Activated T-helper 2 cell treated with anti-CD3 and anti-CD28 coated beads, Interferon-gamma antibody, Interleukin-2, Interleukin-4, amounts not matched to agents 10 μg/mL and 5 μg/mL and 100 μg/mL, durations not matched to agents 14 hours and 24 hours and 36 hours (primary cell): ENCODE measurements at places on chromosomes 4 and X. TPM values are rescaled to one million over a fixed set of nuclear protein-coding genes. Genes with fewer than 3 reads are reported as not detected.

The PNMA3 gene
- total RNA-seq, result 0.98 and 1.0 TPM in 2 replicates

The GPRASP3 gene
- total RNA-seq, result 0.71 and 1.4 TPM in 2 replicates

The MAGEB10 gene
- total RNA-seq, result not detected in 2 replicates

The GLRA3 gene
- total RNA-seq, result not detected in 2 replicates

The SLAIN2 gene
- 60.4 and 67.1 TPM in 2 replicates for total RNA-seq

The MAGEA8 gene
- not detected in 2 replicates for total RNA-seq

The GUCY1A1 gene
- not detected in 2 replicates for total RNA-seq

The TLR6 gene
- 0.37 and 0.48 TPM in 2 replicates for total RNA-seq
